ENCODE measurements at places on chromosomes 1 and 21. TPM values are rescaled to one million over a fixed set of nuclear protein-coding genes. Genes with fewer than 3 reads are reported as not detected.

UTS2 gene
- 0.65 TPM for total RNA-seq

CELA2B gene
- total RNA-seq = not detected

PHF13 gene
- total RNA-seq = 15.0 TPM

MPL gene
- total RNA-seq = 0.36 TPM

DNA sequence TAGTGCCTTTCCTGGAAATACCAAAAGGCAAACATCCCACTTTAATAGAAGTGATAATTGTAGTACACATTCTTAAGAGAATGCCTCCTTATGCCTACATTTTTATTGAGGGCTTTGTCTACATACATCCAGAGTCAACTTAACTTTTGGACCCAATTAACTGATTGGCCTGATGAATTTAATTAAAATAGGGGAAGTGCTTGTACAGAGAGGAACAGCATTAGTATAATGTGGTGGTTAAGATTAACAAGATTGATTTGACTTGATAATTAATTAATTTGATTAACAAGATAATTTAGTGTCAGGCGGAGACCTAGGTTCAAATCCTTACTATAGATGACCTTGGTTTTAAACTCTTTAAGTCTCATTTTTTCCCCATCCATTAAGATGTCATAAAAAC lies 111.4 kb downstream of the NFIA start:
- no peak for DNase-seq

DNA sequence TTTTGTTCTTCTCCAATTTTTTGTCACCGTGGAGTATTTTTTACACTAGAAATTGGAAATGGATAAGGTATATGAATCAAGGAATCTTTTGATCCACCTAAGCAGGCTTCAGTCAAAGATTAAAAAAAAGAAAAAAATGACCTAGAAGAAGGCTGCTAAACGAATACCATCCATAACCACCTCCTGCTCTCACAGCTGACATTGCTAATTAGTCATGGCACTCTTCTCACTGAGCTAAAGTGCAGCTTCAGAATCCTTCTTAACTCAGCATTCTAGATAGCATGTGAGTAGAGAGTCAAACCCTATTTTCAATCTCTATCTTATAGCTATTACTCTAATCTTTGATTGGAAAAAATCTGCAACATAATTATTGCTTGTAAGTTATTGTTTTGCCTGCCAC lies 40.2 kb upstream of the ST6GALNAC5 start:
- no peak for DNase-seq

- DNase-seq = no peak
Observed at GRCh38 chr1:9038881-9039760, 12.9 kb upstream of the SLC2A7 start.

- no peak for DNase-seq
Observed at GRCh38 chr1:4634793-4635406, 19.5 kb upstream of the AJAP1 start.

DNA sequence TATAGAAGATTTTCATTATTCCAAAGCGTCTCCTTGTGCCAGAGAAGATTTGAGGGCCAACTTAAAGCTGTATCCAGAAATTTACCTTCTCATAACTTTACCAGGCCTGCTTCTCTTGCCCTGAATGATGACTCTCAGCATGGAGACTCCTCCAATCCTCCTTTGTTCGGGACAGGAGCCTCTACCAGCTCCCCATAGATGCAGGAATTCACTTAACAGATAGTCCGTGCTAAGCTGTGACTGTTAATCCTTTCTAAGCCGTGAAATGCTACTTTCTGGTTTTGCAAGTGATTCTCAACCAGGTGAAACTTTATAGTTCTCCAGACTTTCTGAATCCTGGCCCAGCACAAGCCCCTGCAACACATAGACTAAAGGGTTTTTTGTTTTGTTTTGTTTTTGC lies 31.8 kb upstream of the KCND3 start:
- no peak for DNase-seq

GRCh38 chr1:62194651-62195544 lies at the start of gene L1TD1:
Gene L1TD1 (plus strand): TSS chr1:62194849. CDS start chr1:62206629, 11,780 bp downstream.
- DNase-seq = no peak

- no peak for DNase-seq
Observed at GRCh38 chr1:180536821-180537372, 21.9 kb upstream of the OVAAL start.

- no peak for DNase-seq
Observed at GRCh38 chr21:45306453-45306831, 18.7 kb upstream of the POFUT2 start.

GRCh38 chr1:231844986-231845502 lies 218.5 kb downstream of the DISC1 start:
- DNase-seq = no peak

DNA sequence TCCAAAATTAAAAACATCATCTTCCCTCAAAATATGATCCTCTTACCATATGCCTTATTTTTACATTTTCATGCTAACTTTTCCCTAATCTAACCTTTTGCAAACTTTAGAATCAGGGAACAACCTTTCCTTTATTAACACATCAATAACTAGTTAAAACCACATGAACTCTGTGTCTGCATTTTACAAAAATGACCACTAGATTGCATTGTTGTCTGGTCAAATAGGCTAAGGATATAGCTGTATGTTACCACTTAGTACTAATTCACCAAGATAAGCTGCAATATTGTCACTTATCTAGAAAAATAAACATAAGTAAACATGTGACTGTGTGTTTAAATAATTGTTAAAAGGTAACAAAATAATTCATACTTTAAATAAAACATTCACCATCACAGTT lies 82.3 kb downstream of the DENND1B start:
- no peak for DNase-seq

- DNase-seq = no peak
Observed at GRCh38 chr1:201259476-201260235, 23.6 kb upstream of the PKP1 start.

- DNase-seq = no peak
Observed at GRCh38 chr1:11918799-11919519, 7.3 kb downstream of the KIAA2013 start.

DNA sequence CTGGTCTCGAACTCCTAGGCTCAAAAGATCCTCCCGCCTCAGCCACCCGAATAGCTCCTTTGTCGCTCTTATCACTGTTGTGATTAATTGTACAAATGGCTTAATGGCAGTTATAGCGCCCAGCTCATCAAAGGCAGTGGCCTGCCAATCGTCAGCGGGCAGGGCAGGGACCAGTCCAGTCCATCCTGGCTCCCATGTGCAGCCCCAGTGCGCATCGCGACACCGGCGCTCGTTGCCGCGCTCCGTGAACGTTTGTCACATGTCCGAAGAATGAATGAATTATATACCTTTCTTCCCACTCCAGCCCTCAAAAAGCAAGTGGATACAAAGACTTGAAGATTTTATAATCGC lies 18.4 kb downstream of the MTX1 start:
- DNase-seq = no peak

DNA sequence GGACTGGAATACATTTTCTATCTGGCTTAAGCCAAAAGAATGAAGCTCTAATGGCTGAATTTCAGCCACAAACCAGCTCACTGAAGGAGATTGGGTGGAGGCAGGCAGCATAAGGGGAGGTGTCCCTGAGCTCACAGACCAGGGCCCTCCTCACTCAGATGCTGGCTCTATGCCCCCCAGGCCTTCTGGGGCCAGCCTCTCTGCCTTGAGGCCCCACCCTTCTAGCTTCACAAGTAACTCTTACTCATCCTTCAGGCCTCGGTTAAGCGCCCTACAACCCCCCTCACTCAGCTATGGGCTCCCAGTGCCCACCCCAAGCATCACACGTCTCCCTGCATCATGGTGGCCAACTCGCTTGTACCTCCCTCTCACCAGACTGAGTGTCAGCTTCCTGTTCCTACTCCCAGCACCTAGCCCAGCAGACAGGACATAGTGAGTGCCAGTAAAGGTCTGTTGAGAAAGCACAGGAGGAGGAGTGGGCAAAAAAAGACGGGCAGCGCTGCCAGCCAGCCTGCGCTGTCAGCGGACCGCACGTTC lies 40.8 kb upstream of the GPR157 start:
- no peak for DNase-seq

DNA sequence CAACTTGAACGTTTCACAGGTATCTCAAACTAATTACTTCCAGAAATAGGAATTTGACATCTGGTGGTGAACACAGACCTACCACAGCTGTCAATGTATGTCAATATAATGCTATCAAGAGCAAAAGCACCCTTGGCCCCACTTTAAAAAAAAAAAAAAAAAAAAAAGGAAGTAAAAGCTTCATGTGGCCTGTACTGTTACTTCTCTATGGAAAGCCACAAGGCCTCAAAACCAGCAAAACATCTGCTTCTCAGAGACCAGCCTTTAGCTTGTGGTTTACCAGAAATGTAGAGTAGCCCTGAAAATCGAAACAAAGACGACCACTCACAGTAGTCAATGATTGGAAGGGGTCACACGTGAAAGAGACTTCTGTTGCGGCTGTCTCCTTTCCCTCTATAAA lies 109.6 kb downstream of the SLC45A1 start:
- no peak for DNase-seq

DNA sequence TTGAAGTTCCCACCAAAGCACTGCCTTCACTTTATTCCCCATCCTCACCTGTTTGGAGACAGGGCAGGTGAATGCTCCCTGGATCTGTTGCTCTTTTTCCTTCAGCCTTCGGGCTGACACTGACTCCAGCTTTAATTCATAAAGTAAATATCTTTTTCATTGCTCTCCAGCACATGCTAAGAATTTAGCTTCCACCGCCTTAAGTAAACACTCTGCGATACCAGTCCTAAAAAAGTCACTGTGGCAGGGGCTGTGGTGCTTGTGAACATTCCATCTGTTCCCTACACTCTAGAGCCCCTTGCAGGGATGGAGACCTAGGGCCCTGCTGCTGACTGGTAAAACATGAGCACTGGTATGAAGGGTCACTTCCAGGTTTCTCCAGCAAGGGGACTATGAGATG lies 896 bp upstream of the PLA2G2A start:
- no peak for DNase-seq
